ENCODE measurements at places on chromosomes 3 and 15.

GRCh38 chr3:22475665-22476240, 724.7 kb upstream of the ZNF385D start:
- no peak for DNase-seq

GRCh38 chr15:33256874-33257273, 53.9 kb upstream of the RYR3 start:
- no peak for DNase-seq

- DNase-seq: no peak
Measured at GRCh38 chr15:96354731-96355567, 24.4 kb downstream of the NR2F2 start.

DNA sequence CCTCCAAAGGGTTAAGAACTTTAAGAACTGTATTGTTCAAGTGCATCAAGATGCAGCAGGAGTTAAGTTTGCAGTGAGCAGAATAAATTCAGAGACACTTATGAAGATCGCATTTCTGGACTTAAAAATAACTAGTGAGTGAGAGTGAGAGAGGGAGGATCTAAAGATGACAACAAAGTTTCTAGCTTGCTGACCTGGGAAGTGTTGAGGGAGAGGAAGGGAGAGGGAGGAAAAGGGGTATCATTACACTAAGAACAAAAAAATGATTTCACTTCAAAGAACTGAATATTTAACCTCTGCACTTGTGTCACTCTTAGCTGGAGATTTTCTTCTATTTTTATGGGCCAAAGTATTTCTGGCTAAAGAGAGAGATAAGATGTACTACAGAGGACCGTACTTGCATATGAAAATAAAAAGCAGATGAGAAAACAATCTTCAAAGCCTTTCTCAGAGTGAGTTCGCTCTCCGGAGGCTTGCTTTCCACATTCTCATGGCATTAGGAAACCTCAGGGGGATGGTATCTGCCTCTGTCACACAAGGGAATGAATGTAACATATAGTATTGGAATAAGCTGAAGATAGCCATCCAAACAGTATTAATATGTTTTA, 91.4 kb upstream of the TJP1 start:
- DNase-seq: no peak

- DNase-seq: no peak
Measured at GRCh38 chr3:14991818-14992612, 44.6 kb downstream of the NR2C2 start.

DNA sequence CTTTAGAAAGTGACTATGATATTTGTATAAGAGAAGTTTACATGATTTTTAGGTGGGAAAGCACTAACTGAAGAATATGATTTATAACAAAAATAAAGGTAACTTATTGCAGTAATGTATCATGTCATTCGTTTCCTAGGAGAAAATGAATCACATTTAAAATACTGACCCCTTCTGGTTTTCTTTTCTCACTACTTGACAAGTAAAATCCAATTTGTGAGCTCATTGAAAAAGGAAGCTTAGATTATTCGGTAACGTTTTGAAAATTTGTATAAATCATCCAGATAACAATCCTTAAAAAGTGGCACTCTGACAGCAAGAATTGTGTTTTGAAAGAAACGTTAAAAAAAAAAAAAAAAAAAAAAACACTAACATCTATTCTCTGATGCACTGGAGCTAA, 39.0 kb downstream of the NSUN3 start:
- no peak for DNase-seq

DNA sequence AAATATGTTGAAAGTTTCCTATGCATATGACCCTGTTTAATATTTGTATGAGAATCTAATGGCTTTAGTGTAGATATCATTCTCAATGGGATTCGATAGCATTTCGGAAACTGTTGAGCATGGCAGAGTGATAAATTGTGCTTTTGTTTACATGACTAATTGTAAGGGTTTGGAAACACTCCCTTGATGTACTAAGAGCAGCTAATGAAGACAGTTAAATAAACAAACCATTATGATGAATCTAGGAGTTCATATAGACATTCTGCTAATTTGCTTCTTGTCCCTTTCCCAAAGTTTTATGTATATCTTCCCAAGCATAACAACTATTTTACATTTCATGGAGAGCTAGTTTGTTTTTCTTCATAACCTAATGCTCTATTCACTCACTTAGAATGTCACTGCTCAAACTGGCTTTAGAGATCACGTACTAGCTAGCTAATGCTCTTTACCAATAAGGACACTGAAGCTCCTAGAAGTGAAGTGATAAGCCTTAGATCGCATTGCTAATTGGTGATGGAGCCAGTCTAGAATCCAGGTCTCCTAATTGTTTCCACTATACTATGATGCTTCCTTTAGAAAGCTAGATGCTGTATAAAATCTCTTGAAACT, 140.8 kb downstream of the TP63 start:
- no peak for DNase-seq

- no peak for DNase-seq
Measured at GRCh38 chr3:11739123-11739522, 95.4 kb upstream of the VGLL4 start.

GRCh38 chr3:181050738-181051137, 61.2 kb upstream of the DNAJC19 start:
- no peak for DNase-seq

- DNase-seq: no peak
Measured at GRCh38 chr3:16398648-16399047, 114.9 kb downstream of the RFTN1 start.

- no peak for DNase-seq
Measured at GRCh38 chr3:186270701-186271100, 91.3 kb downstream of the DGKG start.

GRCh38 chr15:76565366-76565765, 228.8 kb downstream of the ISL2 start:
- DNase-seq: no peak

- DNase-seq: no peak
Measured at GRCh38 chr3:114606336-114606735, 312.5 kb downstream of the TIGIT start.

DNA sequence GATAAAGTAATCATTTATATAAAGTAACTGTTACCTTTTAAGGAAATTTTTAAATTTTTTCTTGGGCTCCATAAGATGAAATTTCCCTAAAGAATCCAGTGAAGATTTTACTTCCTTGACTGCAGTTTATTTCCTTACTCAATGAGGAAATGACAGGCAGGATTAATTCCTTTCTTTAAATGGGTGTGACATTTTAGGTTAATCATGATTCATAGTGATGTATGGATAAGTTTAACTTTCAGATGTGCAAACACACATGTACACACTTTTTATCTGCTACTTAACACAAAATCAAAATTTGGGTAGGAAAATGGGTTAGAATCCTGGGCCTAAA, 11.2 kb upstream of the LEO1 start:
- no peak for DNase-seq

DNA sequence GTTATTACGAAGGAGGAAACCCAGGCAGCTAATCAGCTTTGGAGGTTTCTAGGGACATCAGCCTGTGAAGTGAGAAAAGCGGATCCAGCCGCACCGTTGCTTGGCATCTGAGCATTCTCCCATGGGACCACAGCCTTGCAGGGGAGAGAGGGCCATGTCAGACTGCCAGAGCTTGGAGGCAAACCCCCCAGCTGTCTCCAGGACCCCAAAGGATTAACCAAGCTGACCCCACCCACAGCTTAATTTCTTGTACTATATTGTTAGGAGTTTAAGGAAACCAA, 5.1 kb downstream of the IGDCC3 start:
- DNase-seq: no peak

DNA sequence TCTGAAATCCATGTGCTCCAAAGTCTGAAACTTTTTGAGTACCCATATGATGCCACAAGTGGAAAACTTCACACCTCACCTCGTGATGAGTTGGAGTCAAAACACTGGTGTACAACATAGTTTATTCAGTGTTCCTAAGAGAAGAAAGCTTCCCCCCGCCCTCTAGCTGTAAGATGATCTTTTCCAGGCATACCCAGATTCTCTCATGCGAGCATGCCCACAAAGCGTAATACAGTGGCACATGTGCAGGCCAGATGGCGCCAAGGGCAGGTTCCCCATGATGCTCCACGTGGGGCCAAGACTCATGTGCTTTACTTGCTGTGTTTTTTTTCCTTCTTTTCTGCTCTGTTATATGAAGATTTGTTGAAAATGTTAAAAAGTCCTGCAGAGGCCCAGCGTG, 104.9 kb upstream of the LRRFIP2 start:
- DNase-seq: no peak

DNA sequence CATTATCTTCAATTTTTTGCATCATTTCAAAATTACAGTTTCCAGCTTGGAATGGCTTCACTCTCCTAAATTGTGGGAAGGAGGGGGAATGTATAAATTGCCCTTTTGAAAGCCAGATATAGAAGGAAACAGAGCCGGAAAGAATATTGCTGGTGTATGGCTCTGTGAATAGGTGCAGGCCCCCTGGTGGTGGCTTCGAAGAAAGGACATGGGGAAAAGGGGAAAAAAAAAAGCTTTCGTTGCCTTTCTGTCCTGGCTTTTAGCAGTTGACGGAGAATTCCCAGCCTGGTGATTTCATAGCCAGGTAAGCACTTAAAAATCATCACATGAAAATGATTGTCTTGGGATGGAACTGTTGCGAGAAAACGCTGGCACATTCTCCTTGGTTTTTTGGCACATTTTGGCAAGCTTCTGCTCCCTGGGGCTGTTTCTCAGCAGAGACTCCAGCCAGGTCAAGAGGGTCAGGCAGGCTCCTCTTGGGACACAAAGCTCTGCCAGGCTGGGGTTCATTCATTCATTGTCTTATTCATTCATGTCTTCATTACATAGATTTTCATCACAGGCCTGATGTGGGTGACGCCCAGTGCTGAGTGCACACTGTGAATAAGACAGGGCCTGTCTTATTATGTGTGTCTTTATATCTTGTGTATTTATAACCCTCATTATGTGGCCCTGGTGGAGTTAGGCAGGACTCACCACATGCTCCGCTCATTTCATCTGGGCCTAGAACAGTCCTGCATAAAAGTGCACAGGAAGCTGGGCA, 300.0 kb upstream of the TPM1 start:
- DNase-seq: peak; percentile 10

- DNase-seq: no peak
Measured at GRCh38 chr3:48215019-48215418, 8.3 kb upstream of the CAMP start.

DNA sequence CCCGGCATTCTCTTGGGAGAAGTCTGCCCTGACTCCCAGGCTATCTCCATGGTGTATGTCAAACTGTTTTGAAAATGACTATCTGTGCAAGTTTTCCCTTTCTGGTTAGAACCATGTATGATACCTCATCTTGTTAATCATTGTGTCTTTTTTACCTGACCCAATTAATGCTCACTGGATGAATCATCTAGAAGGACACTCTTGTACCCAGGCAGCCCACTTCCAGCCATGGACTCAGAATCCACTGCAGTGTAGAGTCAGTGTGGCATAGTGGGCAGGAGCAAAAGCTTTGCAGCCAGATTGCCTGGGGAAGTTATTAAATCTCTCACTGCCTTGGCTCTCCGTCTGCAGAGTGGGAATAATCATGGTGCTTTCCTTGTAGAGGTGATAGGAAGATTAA, 1.2 kb downstream of the FAM3D start:
- no peak for DNase-seq

GRCh38 chr3:37606472-37606871, 255.2 kb upstream of the CTDSPL start:
- no peak for DNase-seq

- no peak for DNase-seq
Measured at GRCh38 chr3:62665627-62666437, 209.4 kb downstream of the CADPS start.

DNA sequence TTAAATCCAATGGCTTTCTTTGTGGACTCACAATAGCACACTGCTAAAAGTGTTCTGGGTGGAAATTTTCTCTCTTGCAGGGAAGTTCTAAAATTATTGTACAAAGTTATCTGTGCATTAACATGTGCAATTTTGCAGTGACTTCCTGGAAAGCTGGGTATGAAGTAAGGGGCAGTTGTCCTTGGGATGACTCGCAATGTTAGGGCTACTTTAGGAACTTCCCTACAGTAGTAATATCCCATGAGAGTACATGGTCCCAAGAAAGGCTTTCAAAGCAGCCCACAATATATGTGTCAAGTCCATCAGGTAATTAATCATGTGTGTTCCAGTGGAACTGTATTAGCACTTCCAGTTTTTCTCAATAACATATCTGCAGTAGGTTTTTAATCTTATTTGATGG, 201.0 kb upstream of the UBE2E2 start:
- DNase-seq: no peak

- DNase-seq: no peak
Measured at GRCh38 chr15:59896663-59897074, 107.4 kb upstream of the FOXB1 start.

DNA sequence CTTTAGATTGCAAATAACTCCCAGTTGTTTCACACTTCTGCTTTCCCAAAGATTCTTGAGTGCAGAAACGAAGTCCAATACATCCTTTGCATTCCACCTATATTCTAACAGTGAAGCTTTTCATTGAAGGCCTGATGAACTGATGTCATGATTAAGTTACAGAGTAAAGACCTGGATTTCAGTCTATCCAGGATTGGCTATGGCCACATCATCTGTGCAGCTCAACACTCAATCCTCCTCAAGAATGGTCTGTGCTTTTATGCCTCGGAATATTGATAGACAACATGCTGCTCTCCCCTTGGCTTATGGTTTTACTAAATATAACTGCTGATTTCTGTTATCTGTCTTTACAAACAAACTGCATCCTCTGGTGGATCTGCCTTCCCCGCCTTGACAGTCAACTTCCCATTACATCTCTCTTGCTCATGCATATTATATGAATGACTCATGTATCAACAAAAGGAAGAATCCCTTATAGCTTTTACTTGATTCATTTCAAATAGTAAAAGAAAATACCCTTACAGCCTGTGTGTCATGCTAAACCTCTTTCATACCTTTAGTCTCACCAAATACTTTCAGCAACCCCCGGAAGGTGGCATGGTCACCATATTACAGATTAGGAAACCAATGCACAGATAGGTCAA, 59.5 kb downstream of the SCN11A start:
- no peak for DNase-seq

DNA sequence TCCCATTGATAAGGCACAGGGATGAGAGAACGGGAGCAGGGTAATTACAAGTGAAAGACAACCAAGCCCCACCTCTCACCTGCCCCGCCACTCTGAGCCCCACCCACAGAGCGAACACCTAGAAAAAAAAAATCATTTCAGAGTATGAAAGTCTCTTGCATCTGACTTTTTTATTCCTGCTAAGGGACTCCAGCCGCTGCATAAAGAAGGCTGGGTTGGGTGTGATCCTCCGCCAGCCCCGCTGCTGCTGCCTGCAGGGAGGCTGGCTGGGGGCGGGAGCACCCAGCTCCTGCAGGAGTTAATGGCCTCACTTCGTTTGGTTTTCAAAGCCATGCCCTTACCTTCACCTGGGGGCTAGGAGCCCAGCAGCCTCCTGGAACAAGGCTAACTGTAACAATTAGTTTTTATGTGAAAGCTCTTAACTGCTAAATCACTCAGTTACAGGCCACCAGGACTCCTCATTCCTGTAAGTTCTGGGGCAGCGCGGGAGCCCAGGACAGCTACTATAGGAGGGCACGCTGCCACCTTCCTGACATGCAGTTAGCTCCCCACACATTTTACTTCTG, 78.0 kb upstream of the SNRPA1 start:
- DNase-seq: no peak

GRCh38 chr15:90820481-90820880, 47.9 kb upstream of the FURIN start:
- DNase-seq: no peak
